CD4-positive, alpha-beta T cell treated with Interleukin-21 for 1 hour (primary cell): ENCODE measurements at places on chromosomes 3 and 15.

DNA sequence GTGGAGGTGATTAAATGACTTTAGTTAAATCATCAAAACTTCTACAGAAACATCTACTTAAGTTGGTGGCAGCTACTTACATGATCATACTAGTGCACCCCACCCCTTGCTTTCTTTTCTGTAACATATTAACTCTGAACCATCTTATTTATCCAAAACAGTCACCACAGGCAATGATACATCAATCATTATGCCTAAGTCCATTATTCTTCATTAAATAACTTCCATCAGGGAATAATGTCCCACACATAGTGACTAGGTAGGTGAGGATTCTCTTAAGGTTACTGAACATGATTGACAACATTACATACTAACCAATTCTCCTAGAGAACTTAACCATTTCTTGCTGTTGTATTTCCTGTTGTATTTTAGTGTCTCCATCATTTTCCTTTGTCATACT lies 210.2 kb downstream of the NR1D2 start:
- no peak for DNase-seq

GRCh38 chr15:56838085-56838484 lies 80.4 kb upstream of the TCF12 start:
- no peak for DNase-seq

GRCh38 chr15:41573396-41573795 lies 14.4 kb downstream of the TYRO3 start:
- no peak for DNase-seq

DNA sequence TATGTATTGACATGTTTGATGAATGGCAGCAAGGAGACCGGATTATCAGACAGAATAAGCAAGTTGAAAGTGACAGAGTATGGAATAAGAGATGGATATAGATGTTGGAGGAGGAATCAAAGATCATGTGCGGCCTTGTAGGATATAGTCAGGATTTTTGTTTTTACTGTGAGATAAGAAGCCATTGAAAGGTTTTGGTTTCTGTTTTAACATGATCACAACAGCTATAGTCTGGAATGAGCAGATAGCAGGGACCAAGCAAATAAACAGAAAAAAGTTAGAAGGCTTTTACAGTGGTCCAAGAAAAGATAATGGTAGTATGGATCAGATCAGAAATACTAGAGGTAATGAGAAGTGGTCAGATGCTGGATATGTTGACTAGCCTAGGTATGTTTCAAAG lies 52.6 kb downstream of the SLC12A6 start:
- no peak for DNase-seq

DNA sequence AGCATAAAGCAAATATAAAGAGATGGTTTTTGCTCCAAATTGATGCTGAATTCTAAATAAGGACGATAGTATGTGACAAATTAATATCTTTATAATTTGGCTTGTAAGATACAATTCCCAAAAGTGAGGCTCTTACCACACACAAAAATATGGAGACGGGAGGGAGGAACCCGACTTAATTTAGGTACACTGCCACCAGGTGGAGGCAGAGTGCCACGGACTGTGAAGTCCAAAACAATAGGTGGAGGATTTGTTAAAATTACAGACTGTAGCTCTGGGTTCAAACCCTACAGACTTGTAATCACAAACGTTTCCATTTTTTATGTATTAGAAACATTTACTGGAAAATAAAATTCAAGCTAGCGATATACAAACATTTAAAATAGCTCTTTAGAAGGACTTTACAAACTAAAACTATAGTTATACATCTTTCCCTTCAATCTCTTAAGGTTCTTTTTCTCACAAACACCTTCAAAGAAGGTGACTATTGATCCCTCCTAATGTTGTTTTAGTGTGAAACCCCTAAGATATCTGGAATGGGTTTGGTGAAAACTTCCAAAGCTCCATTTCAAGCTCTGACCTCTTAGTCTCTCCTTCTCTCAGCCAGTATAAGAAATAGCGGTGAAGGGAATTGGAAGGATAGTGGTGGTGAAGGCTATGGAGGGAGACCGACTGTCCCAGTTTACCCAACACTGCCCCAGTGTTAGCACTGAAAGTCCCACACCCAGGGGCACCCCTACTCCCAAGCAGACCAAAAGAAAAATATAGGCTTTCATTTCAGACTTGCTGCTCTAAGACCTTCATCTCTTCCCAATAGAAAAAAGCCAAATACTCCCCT lies 89.7 kb downstream of the AQP9 start:
- peak; percentile 67 for DNase-seq

GRCh38 chr3:79810581-79810980 lies 42.8 kb upstream of the ROBO1 start:
- DNase-seq, result no peak

DNA sequence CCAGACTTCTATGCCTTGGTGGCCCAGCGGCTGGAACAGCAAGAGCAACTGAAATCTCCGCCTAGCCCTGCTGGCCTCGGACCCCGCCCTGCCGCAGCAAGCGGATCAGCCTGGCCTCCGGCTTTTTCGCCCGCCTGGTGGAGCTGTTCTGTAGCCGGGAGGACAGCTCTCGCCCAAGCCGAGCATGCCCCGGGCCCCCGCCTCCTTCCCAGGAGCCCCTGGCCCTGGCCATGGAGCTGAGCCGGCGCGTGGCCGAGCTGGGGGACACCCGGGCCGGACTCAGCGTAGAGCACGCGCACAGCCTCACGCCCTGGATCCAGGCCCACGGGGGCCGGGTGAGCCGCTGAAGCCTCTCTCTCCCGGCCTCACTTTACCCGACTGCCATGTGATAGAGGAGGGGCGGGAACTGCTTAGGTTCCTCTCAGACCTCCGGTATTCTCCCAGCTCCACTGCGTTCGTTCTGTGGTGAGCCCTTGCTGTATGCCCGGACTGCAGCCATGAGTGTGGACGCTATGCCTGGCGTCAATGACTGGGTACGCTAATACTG lies 24.1 kb upstream of the MRPL3 start:
- DNase-seq, result no peak

GRCh38 chr3:117137065-117137464 lies 427.5 kb downstream of the TUSC7 start:
- no peak for DNase-seq

DNA sequence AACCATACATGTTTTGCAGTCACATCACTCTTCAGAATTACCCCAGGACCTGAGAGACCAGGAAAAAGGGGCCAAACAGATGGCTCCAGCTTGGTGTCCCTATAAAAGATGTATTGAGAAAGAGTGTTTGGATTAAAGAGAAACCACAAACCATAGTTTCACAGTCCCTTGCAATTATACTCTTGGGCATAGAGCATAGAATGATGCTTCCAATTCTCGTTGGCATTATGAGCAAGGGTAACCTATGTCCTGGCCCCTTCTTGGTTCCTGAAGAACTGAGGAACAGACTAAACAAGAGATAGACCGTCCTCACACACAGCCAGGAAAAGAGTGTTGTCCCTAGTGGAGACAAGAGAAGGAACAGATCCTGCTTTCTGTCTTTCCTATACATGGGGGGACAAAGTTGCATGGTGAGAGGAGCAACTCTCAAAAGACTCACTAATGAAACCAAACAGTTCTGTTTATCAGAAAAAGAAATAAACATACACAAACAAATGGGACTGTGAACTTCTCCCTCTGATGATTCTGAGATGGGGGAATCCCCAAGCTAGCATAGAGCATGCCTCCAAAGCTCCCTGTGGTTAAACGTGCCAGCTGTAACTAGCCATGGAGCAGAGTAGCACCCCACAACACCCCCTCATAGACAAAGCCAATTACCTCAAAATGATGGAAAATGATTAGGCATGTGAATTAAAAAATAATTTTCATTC lies 908.6 kb downstream of the NTRK3 start:
- no peak for DNase-seq

DNA sequence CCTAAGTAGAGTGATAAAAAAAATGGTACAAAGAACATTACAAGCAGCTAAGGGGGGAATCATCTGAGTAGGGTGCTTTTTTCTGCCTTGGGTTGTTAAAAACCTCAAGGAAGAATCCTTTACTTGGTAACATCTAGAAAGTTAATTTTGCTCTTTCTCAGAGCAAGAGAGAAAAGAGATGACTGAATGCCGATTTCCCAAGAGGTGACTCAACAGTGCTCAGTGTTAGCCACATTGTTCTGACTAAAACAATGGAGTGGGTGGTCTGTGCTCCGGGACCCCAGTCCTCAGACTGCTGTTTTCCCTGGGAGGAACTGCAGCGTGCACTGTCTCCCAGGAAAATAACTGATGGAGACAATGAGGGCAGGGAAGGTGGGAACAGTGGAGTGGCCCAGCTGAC lies 41.1 kb upstream of the RASGRP1 start:
- DNase-seq, result no peak
